Astrocyte of the cerebellum (primary cell): ENCODE measurements at places on chromosomes 13 and 19.

- peak; percentile 44 for DNase-seq
These were observed 12.2 kb upstream of the RELB start for GRCh38 chr19:44988896-44989556.

GRCh38 chr19:900302-901111 is 7.2 kb downstream of the RNU6-9 start:
- no peak for DNase-seq

DNA sequence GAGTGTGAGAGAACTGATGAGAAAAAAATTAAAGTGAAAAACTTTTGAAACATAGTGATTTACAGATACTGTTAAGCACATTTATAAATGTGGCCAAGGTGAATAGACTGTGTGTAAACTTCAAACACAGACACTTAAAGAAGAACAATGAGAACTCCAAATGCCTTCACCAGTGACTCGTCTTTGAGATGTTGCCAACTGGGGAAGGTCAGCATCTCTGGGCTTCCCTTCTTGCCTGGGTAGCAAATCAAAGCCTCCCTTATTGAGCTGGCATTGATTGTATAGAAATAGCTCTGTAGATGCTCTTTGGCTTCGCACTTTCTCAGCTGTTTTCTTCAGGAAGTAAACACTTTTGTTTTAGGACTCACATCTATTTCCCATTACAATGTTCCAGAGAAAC is 177.3 kb upstream of the SGCG start:
- DNase-seq = no peak

- DNase-seq = no peak
These were observed 20.7 kb downstream of the PGLS start for GRCh38 chr19:17532116-17532515.

- DNase-seq = no peak
These were observed 36.0 kb upstream of the UBL3 start for GRCh38 chr13:29886446-29886845.

- DNase-seq = no peak
These were observed 10.1 kb upstream of the TIMM44 start for GRCh38 chr19:7953576-7953975.

DNA sequence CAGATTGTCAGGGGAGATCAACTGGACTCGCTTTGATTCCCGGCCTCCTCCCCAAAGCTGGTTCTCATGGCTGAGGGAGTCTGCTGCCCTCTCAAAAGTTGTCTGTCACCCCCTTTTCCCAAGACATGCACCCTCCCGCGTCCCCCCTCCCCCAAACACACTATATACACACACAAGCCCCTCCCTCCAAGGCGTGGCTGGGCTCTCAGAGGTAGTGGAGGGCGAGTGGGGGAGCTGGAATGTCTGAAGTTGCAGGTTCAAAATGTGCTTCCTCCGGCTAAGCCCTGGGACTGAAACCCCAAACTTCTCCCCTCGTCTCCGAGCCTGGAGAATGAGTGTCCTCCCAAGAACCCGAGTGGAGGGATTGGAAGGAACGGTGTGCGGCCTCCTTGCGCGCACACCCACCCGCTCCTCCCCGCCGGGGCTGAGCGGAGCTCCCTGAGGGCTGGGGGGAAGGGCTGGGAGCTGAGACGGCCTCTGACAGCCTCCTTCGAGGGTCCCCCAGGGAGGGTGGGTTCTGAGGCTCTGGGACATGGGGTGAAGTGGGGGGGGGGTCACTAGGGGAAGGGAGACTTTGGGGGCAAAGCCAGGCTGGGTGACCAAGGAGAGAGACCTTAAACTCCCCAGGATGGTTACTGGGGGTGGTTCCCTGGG is 9.9 kb upstream of the MEIS3 start:
- DNase-seq = no peak

DNA sequence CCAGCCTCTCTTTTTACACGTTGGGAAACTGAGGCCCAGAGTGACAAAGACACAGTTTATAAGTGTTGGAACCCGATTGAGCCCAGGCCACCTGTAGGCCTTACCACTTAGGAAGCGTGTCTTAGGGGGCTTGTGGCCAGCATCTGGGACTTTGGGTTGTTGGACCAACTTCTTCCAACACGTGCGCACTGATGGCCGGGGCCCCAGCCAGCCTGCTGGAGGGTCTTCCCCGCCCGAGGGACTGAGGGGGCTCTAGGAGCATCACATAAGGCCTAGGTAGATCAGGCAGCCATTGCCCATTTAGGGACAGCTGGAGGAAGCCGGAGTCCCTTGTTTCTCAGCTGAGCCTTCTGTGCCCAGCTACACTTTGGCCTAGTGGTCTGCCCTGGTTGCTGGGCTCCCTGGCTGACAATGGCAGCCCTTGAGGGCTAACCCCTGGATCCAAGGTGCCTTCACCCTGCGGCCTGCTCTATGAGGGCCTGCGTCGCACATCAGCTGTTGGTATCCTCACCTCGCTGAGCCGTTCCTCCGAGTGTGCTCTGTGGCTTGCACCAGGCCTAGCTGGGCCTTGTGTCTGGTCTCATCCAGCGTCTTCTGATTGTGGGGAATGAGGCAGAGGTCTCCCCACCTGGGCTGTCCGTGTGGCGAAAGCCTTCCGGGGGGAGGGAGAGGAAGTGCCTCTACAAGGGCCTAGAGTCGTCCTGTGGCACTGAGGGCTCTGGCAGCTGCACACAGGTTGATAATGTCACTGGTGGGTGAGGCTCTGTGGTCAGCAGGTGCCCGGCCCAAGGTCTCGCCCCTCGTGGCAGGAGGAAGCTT is 1.2 kb downstream of the RAB11B start:
- no peak for DNase-seq

DNA sequence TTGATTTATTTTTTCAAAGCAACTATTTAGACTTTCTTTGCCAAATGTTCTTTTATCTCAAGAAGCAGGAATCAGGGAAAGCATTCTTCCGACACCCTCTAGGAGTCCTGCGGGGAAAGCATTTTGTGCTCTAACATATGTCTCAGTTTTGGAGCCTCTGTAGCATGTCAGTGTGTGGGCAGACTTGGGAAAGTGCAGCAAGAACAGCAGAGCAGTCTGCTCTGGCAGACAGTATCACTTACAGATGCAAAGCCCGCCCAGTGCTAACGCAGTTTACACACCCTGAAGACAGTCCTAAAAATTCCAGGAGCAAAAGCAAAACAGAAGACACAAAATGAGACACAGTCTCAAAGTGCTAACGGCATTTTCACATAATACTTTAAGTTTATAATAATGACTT is 393.5 kb downstream of the KLF12 start:
- no peak for DNase-seq

GRCh38 chr13:48715977-48716376 is 62.2 kb downstream of the CYSLTR2 start:
- DNase-seq = no peak

DNA sequence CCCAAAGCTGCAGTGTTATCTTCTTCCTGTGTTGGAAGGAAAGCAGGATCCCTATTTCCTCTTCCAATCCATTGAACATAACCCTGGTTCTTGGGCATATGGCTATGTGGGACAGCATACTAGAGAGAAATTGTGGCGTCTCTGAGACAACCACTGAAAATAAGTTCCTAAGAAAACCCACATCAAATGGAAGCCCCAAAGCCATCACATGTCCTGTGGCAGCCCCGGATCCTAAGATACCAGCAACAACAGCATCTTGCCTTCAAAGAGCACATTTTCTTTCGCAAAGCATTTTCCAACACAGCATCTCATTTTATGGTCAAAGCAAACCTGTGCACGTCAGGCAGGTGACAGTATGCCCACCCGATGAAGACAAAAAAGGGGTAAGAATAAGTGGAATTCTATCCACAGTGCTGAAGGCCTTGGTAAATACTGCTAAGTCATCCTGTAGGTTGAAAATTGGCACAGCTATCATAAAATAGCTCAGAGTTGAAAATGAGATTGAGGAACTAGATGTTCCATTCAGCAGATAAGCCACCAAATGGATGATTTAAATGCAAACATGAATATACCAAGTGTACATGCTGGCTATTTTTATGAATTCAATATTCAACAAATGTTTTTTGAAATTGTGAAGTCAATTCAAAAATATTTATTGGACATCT is 232.2 kb downstream of the DLEU7 start:
- DNase-seq = no peak

GRCh38 chr13:31982124-31982523 is 49.5 kb upstream of the FRY start:
- no peak for DNase-seq

- DNase-seq = no peak
These were observed 11.7 kb upstream of the MTIF3 start for GRCh38 chr13:27461940-27462584.

DNA sequence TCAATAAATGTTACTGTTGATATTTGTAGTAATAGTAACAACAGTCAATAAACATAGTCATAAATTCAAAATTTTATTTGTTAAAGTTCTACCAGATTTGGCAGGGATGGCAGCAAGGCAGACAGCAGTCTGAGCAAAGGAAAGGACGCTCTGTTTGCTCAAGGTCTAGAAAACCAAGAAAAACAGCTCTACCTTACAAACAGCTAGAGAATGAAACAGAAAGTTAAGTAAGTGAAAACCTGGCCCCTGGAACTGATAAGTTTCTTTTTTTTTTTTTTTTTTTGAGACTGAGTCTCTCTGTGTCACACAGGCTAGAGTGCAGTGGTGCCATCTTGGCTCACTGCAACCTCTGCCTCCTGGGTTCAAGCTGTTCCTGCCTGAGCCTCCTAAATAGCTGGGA is 27.9 kb downstream of the ENOX1 start:
- no peak for DNase-seq

DNA sequence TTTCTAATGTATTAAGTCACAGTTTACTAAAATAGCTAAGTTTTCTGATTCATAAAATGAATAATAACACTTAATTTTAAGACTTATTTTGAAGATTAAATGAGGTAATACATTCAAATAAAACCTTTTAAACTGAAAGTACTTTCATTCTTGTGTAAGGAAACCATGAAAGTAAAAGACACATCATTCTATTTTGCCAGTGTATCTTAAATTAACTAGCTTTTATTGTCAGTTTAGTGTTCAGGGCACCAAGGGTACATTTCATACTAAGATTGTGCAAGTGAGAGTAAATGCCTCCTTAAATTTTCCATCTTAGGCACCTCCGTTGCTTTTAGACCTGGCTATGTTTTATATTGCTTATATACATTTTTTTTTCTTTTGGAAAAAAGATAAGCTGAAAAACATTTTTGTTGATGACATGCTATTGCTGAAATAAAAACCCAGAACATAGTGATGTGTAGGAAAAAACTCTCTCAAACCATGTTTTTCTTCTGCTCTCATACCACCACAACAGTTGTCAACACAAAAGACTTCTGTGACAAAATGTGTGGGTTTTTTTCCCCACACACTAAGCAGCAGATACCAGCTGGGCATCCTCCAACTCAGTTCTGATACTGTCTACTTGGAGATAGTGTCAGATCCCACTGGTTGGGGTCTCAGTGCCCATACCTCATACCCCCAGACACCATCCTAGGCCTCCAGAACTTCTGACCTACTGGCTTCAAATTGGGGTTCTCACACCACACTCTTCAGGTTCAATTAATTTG is 30.7 kb upstream of the LPAR6 start:
- no peak for DNase-seq

DNA sequence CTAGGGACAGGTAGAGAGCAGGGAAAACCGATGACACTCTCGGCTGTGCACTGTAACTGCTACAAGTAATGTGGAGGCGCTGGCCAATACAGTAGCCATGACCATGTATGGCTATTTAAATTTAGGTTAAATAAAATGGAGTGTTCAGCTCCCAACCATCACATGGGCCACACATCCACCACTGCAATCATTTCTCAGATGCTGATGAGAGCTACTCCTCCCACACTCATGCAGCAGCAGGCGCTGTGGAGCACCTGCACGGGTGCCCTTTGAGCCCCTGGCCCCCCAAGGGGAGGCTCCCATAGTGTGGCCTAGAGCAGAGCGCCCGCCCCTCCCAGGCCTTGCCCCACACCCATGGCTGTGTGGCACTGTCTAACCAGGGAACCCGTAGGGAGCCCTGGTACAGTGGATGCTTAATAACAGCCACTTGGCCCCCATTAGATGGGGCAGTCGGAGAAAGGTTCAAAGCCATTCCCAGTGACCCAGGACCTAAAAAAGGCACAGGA is 6.0 kb downstream of the ACP4 start:
- no peak for DNase-seq

DNA sequence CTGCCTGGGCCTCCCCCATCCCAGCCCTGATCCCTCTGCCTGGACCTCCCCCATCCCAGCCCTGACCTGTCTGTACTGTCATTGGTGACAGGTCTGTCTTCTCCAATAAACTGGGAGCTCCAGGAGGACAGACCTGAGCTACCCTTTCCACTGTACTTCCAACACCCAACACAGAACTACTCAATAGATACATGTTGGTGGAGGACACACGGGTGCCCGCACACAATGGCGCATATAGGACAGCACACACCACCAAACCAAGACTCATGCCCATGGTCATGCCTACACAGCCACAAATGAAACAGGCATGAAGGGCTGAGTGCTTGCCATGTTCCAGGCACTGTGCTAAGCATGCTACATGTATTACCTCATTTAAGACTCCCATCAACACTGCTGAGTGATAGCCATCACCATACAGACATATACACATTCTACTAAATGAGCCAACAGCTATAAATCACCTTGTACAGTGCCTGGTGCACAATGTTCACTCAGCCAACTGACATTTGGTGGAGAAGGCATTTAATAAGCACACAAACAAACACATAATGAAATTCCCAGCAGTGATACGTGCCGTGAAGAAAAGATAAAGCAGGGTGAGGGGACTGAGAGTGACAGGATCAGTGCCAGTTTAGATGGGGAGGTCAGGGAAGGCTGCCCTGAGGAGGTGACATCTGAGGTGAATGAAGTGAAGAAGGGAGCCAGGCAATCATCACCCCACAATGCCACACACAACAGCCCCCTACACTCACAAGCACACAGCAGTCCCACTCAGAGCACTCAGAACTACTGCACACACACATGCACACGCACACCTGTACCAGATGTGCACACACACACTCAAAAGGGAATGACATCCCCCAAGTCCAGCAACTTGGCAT is 857 bp downstream of the POU2F2 start:
- DNase-seq = no peak

GRCh38 chr13:59754411-59754810 is 409.3 kb downstream of the DIAPH3 start:
- DNase-seq = no peak

DNA sequence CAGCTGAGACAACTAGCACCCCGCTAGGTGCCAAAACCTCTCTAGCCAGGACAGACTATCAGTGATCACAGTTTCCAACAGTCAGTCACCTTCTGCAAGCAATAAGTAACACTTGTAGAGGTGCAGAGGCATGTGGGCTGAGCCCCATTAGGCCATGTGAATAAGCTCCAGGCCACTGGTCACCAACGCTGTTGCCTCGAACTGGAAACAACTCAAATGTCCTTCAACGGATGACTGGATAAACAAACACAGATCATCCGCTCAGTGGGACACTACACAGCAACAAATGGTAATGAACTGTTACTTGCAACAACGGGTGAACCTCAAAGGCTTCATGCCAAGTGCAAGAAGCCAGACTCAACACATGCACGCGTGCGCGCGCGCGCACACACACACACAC is 27.5 kb upstream of the TMEM160 start:
- no peak for DNase-seq

GRCh38 chr13:97521726-97522125 is 87.8 kb downstream of the RAP2A start:
- no peak for DNase-seq

GRCh38 chr13:45194081-45194939 is 6.5 kb downstream of the KCTD4 start:
- no peak for DNase-seq

GRCh38 chr13:99994638-99995020 is 13.0 kb downstream of the ZIC2 start:
- DNase-seq = no peak
